ENCODE measurements at places on chromosomes 12 and 14. TPM values are rescaled to one million over a fixed set of nuclear protein-coding genes. Genes with fewer than 3 reads are reported as not detected.

Gene CLEC4E
- total RNA-seq: not detected

Gene SERPINA12
- total RNA-seq: not detected

Gene IQSEC3
- total RNA-seq: 1.3 TPM

Gene ACSM4
- not detected for total RNA-seq

Gene GALNT9
- total RNA-seq: 0.51 TPM

Gene DTX1
- 0.26 TPM for total RNA-seq

All from fibroblast of lung (primary cell).